ENCODE measurements at places on chromosomes 5 and 9. TPM values are rescaled to one million over a fixed set of nuclear protein-coding genes. Genes with fewer than 3 reads are reported as not detected.

DNA sequence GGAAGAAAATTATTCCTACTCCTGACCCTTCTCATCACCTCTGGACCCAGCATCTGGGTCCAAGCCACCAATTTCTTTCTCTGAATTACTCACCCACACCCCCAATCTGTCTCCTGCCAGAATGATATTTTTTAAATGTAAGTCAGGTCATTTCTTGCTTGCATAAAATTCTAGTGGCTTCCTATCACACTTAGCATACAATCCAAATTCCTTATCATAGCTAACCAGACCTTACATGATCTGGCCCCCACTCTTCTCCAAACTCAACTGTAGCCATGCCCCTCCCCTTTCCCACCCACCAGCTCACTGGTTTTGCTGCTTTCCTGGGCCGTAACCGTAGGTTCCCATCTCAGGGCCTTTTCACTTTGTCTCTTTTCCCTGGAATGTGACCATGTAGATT, 15.2 kb downstream of the HTR4 start:
- DNase-seq: no peak

DNA sequence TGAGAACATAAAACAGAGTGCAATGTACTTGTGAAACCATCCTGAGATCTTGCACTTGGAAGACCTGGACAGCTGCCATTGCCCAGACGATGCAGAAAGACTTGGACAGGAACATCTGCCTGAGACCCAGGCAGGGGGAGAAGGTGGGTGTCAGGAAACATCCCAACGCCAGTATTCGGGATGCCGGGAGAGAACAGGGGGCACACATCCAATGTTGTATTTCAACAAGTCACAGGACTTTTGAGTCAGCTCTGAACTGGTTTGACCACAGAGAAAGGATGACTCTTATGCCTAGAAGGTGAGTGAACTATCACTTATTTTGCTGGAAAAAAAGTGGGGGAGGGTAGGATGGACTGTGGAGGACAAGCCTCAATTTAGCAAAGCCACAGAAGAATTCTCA, 124.6 kb downstream of the ROR2 start:
- DNase-seq: no peak

DNA sequence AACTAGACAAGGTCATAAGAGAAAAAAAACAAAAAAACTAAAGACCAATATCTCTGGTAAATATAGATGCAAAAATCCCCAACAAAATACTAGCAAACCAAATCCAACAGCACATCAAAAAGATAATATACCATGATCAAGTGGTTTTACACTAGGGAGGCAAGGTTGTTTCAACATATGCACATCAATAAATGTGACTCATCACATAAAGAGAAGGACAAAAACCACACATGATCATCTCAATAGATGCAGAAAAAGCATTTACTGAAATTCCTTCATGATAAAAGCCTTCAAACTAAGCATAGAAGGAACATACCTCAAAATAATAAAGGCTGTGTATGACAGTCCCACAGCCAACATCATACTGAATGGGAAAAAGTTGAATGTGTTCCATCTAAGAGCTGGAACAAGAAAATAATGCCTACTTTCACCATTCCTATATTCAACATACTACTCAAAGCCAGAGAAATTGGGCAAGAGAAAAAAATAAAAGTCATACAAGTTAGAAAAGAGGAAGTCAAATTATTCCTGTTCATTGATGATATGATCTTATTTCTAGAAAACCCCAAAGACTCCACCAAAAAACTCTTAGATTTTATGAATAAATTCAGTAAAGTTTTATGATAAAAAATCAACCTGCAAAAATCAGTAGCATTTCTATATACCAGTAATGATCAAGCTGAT, 72.2 kb upstream of the FAM169A start:
- DNase-seq: no peak

- DNase-seq: no peak
Observed at GRCh38 chr9:125106285-125106893, 36.9 kb downstream of the SCAI start.

TLE4 gene
- 25.5 TPM for total RNA-seq

PHF24 gene
- 0.39 TPM for total RNA-seq

ARRDC1 gene
- total RNA-seq: 22.4 TPM

DNA sequence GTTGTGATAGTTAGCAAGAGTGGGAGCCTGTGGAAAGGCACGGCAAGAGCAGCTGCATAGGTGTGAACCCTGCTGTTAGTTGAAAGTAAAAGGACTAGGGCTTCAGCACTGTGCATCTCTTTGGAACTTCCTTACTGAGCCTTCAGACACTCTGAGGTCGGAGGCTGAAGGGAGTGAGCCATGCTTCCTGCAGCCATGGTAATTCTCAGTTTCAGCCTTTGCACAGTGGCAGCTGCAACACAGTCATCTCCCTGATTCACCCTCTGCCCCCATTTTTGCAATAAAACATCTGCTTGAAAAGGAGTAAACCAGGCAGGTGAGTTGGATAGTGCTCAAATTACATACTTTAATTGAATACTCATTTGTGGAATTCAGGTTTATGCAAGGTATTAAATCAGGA, 6.5 kb upstream of the TLE4 start:
- DNase-seq: no peak

DNA sequence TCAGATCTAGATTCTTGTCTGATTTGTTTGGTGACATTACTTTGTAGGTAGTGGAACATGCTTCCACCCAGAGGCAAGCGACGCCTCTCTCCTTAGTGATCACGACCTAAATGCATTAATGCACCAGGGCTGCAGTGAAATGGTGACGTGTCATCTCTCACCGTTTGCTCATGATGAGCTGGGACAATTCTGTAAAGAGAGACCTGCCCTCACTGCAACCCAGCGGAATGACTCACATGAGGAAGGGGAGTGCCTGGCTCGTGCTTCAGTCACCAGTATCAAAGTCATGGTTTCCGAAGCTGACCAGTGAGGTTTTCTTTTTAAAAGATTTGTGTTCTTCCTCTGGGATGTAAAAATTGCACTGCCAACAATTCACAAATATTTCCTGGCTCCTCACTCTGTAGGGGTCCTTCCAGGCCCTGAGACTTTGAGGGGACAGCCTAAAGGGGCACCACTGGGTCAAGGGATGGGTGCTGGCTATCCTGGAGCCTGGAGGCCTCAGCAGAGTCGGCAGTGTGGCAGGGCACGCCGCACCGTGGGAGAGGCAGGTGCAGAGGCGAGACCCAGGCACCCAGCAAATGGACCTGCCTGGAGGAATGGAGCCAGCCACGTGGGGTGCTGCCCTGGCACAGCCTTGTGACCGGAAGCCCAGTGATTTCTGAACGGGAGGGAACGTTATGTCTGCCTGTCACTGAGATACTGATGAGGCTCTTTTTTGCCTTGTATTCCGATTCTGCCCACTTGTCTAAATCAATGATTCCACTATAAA, 17.3 kb downstream of the QSOX2 start:
- DNase-seq: no peak

GRCh38 chr5:34524123-34524522, 132.0 kb upstream of the RAI14 start:
- DNase-seq: no peak

GRCh38 chr5:1445689-1446601, 705 bp upstream of the SLC6A3 start:
- DNase-seq: peak; percentile 83

- DNase-seq: no peak
Observed at GRCh38 chr9:96116275-96117064, 185.5 kb downstream of the HSD17B3 start.

- no peak for DNase-seq
Observed at GRCh38 chr9:124366476-124367220, 48.6 kb downstream of the PSMB7 start.

DNA sequence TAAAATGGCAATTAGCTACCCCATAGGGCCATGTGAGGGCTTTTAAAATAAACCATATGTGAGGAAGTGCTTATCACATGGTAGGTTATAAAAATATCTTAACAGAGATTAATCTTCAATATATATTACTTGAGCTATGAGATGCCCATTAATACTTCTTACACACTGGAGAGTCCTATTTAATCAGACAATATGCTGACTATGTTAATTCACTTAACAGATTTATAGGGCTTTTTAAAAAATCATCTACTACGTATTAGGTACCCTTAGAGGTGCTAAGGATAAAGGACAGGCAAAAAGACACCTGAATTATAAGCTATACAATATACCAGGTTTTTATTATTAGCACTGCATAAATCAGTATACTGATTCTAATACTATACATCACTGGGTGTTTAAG, 102.6 kb downstream of the STRBP start:
- no peak for DNase-seq

GRCh38 chr5:43042626-43043399, 2.7 kb upstream of the ANXA2R start:
- DNase-seq: no peak

DNA sequence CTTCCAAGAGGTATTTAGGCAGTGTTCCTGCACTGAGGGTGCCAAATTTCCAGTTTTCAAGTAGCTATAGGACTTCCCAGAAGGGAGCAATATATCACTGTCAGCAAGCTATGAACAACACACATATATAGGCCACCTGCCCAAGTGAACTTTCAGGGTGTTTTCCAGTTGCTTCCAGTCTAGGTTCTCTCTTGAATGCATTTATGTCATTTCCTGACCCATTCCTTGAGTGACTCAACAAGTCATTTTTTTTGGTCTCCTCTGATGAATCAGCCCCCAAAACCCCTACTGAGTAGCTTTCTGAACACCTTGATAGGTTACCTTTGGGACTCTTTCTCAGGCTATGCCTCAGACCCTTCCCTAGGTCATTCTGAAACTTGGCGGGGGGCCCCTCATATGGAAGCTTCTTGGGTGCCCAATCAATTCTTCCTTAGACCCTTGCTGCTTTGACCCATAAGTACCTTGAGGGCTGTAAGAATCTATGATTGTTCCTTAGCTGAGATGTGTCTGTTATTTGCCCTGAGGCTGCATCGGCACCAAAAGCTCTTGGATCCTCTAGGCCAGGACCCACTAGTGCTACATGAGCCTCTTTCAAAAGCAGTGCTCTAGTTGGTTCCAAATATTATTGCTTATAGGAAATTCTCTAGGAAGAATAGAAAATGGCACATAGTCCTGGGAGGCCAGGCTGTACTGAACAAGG, 12.4 kb downstream of the DNAJB5 start:
- peak; percentile 3 for DNase-seq

LCN15 gene
- 0.32 TPM for total RNA-seq

DNA sequence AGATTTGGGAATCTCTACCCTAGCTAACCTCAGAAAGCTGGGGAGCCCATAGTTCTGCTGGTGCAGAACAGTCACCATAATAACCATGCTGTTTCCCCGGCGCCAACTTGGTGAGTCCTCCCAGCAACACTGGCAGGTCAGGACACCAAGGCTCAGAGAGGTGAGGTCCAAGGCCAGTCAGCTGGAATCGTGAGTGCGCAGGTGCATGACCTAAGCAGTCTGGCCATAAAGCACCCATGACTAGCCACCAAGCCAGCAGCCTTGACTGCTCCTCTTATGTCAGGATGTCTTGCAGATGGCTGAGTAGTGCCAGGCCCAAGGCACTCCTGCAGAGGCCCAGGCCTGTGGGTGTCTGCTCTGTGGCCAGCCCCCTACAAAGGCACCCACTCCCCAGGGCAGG, 2.6 kb downstream of the RNF44 start:
- no peak for DNase-seq

- no peak for DNase-seq
Observed at GRCh38 chr9:133653638-133654037, 17.5 kb downstream of the DBH start.

RGMB gene
- 11.3 TPM for total RNA-seq

- no peak for DNase-seq
Observed at GRCh38 chr5:134124289-134125038, 10.0 kb downstream of the TCF7 start.

JMY gene
- total RNA-seq: 8.5 TPM

SHOC1 gene
- not detected for total RNA-seq

PCDHB11 gene
- 2.0 TPM for total RNA-seq

DNA sequence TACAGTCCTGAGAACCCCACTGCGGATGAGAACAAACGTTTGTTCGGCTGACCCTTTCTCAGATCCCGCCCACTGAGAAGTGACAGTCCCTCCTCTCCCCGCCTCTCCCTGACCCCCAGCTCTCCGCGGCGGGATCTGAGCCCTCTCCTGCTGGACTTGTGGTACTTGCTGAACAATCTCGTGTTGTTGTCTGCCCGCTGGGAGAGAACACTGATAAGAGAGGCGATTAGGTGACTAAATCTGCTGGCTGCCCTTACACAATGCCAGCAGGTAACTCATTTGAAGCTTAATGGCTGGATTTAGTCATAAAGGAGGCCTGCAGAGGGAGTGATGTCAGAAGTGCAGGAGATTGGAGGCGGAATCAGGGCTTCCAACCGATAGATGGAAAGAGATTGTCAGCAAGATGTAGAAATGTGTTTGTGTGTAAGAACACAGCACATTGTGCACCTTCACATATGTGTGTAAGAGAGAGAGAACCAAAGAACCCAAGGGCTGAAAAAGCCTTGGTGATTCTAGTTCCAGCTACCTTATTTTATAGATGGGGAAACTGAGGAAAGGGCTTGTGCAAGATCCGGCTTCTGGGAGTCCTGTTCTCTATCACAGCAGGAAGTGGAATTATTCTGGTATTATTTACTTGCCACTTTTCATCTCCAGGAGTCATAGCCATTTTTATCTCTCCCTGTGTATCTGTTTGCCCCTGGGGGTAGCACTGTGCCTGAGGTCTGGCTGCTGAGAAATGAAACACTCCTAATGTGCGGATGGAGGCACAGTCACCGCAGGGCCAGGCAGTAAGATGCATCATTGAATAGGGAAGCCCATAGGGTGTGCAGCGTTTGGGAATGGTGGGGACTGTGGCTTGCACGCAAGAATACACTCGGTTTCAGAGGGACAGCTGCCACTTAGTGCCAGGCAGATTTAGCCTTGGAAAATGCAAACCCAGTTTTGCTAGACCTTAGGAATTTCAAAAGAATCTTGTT, 203.7 kb upstream of the MSX2 start:
- DNase-seq: no peak

CCDC112 gene
- total RNA-seq: 4.3 TPM

DNA sequence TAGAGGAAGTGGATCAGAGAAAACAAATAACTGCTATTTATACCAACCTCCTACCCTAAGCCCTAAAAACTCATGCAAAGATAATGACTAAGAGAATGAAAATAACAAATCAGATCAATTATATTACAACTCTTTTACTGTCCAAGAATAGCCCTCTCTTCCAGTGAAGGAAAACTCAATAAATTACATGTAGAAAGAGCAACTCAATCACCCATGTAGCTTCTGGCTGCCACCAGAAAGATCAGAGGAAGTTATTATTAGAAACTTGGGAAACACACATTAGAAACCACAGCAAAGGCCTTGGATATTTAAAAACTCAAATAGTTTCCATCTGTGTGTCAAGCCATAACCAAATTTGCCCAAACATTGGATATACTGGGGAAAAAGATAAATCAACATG, 134.0 kb upstream of the TARS1 start:
- DNase-seq: no peak
